Stimulated activated CD4-positive, alpha-beta T cell treated with anti-CD3 and anti-CD28 coated beads, Interleukin-15, amount 100 ng/mL, for 1 hour (primary cell): ENCODE measurements at places on chromosomes 4 and X.

DNA sequence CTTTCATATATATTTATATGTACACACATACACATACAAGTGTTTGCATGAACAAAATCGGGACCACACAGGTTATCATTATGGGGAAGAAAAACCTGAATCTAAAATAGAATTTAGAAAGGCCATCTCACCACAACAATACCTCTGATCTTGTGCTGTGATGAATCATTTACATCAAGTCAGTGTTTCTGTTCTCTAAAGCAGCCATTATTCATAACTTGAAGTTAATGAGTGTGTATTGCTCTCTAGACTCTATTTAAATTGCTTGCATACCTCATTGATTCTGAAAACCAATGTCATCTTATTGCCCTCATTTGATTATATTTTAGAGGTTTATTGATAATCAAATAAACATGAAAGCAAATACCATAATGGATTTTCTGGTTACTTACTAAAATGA lies 71.6 kb downstream of the FAM114A1 start:
- no peak for DNase-seq

DNA sequence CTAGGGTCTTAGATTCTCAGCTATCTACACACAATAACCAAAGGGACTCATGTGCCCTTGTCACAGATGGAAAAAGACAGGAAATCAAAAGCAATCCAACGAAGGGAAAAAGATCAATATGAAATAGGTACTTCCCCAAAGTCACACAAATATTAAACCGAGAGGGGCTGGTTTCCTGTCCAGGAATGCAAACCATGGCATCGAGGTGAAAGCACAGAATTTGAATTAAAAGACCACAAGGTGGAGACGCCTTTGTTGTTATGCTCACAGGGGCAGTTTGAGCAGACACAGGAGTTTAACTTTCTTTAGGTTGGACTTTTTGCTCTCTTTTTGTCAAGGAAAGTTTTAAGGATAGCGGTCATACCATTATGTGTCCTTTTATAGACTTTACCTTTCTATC lies 14.3 kb downstream of the H2BW1 start:
- DNase-seq, result no peak

- DNase-seq, result no peak
These were observed 4.2 kb upstream of the CUL4B start for GRCh38 chrX:120564925-120565324.

DNA sequence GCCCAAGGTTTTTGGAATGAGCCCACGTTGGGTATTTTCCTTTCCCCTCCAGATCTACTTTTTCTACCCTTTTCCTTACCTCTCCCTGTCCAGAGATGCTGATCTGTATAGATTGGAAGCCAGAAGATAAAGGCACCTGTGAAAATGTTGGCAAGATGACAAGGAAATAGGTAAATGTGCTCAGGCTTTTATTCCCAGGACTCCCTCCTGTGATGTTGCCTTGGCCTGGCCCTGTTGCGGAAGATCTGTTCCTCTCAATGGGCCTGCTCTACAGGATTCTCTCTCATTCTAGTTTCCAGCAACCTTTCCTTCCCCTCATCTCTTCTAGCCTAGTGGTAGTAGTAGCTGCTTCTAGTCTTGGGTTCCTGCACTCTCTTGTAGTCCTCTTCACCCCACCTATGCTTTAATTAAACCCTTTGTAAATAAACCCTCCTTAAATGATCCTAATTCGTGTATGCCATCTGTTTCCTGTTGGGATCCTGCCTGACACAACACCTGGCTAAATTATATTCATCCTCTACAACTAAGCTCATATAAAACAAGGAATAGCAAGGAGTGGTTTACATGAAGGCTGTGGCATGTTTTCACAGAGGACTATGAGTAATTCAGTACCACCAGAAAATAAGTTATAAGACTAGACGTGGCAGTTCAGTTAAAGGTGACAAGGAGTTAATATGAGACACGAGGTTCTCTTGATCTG lies 95.7 kb upstream of the MAOA start:
- no peak for DNase-seq

GRCh38 chrX:72716766-72717165 lies 2.7 kb upstream of the PHKA1 start:
- DNase-seq, result no peak

GRCh38 chr4:153529646-153530045 lies 63.5 kb downstream of the TMEM131L start:
- DNase-seq, result no peak

DNA sequence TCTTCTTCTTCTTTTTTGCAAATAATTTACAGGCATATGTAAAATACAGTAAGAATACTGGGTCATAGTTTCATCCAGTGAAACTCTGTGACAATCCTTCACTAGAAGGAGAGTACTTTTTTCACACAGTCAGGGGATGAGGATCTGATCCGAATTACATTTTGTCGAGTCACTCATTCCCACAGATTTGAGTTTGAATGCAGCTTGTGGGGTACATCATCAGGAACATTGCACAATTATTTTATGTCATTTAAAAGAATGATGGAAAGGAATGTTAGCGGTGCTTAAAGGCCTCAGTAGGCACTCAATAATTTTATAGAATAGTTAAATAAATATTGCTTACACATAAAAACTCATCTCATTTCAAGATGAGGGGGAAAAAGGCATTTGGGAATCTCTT lies 88.6 kb downstream of the CHRNA9 start:
- no peak for DNase-seq

GRCh38 chrX:54447461-54447860 lies 7.3 kb downstream of the TSR2 start:
- DNase-seq, result no peak

DNA sequence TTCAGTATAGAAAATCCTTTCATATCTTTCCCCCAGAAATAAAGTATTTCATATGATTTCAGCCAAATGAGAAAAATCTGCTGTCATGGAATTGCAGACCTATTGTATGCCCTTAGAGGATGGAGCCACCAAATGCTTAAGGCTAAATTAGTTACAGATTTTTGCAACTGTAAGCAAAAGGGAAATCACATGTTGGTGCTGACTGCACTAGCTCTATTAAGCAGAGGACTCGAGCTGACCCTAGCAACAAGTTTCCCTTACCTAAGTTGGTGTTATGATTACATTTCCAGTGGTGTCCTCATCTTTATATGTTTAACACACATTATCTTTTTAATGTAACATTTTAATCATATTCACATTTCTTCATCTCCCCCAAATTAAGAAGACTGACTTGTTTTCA lies 58.3 kb upstream of the DOCK11 start:
- no peak for DNase-seq

GRCh38 chr4:111699165-111699564 lies 446.1 kb upstream of the FAM241A start:
- DNase-seq, result no peak

DNA sequence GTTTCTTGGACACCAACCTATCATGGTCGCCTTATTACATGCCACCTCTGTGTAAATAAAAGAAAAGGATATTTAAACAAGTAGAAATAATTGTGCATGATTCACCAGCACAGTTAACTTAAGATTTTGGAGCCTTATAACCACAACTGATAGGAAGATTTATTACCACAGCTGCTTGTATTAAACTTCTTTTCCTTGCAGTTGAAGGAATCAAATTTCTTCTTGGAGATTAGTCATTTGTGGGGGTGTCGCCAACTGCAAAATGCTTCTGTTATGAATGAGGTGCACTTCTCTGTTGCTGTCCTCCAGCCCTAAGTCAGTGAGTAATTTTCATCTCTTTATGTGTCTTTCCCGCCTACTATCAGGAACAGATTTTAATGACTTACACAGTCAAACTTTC lies 73.3 kb downstream of the OR13H1 start:
- no peak for DNase-seq

- no peak for DNase-seq
These were observed 6.2 kb downstream of the CSF2RA start for GRCh38 chrX:1274786-1275185.

DNA sequence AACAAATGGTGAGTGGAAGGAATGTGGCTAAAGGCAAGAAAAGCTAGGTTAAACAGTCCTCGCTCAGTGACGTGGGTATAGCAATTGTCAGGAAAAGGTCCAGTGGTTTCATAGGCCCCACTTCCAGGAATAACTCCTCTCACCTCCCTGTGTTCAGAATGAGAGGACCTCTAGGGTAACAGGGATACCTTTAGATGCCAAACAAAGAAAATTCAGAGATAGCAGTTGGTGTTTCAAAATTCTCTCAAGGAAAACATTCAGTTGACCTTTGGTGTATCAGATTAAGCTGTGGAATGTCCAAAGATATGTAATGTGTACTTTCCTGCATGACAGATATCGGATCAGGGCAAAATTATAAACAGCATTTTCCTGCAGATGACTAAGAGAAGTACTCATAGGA lies 155.9 kb downstream of the ARHGAP6 start:
- no peak for DNase-seq

- DNase-seq, result no peak
These were observed 34.2 kb upstream of the SULT1E1 start for GRCh38 chr4:69894186-69894585.

- DNase-seq, result no peak
These were observed 175.8 kb upstream of the TECRL start for GRCh38 chr4:64584981-64585557.

- no peak for DNase-seq
These were observed 1459.9 kb downstream of the PCDH7 start for GRCh38 chr4:32180086-32180485.

- DNase-seq, result peak; percentile 1
These were observed 32.2 kb downstream of the SMS start for GRCh38 chrX:21972721-21973120.

DNA sequence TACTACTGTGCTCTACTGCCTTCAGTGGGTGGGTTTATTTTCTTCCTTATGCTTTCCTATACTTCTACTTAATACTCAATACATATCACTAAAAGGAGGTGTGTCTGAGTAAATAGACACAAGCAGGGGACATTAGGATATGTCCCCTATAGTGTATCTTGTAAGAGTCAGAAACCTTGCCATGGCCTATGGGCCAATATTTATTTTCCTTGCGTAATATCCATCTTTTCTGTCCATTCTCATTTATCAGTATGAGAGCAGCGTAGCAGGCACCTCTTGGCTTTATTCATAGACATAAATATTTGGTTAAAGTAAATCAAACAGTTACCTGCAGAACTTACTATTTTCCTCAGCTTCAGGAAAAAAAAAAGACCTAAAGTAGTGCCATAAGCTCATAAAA lies 46.6 kb upstream of the PHF8 start:
- no peak for DNase-seq

DNA sequence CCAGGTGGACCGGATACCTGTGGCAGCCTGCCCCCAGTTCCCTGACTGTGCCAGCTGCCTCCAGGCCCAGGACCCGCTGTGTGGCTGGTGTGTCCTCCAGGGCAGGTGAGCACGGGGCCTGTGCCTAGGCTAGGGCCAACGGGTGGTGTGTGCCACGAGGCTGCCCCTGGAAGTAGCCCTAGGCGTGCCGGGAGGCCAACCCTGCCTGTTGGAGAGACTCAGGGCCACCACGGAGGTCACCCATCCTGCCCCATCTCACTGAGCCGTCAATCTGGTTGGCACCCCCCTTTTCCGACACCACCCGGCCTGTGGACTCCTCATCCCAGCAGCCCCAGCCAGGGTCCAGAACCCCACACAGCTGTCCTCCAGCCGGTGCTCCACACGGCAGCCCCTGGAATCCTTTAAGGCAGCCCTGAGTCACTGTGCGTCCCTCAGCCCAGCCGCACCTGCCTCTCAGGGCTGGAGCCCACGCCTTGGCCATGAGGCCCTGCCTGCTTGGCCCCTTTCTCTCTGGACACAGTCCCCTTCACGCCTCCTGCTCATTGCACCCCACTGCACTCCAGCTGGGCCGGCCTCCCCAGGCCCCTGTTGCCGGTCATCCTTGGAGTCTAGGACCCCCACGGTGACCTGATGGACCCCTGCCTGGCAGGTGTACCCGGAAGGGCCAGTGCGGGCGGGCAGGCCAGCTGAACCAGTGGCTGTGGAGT lies 5.3 kb downstream of the PLXNB3 start:
- DNase-seq, result no peak

DNA sequence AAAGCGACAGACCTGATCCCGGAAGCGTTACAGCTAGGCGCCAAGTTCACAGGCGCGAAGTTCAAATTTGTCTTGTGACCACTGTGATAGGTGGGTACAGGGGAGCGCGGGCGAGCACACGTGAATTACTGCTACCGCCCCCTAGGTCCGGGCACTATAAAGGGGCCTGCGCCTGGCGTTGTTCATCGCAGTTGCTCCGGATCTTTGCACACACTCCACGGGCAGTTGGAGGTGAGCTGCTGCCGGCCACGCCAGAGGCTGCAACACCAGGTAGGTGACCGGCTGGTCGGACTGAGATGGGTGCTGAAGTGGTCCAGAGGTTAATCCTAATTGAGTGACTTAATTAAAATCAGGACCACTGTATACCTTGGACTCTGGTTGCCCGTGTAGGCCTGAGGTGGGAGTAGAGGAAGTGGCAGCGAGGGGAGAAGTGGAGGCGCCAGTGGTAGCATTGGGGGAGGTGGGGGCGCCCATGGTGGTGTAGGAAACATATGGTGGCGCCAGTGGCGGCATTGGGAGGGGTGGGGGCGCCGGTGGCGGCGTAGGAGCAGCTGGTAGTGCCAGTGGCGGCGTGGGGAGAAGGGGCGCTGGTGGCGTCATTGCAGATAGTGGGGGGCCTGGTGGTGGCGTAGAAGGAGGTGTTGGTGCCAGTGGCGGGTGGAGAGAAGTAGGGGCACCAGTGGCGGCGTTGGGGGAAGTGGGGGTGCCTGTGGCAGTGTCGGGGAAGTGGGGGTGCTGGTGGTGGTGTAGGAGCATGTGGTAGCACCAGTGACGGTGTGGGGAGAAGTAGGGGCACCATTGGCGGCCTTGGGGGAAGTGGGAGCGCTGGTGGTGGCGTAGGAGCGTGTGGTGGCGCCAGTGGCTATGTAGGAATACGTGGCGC lies at the start of gene GCNA:
Gene GCNA, plus strand, starts transcription at position 185 of the 883 bp plus-strand sequence. CDS start 2,385 bp downstream, outside the sequence.
- no peak for DNase-seq

GRCh38 chrX:13607996-13608365 lies 38.6 kb downstream of the EGFL6 start:
- DNase-seq, result no peak

- no peak for DNase-seq
These were observed 87.8 kb downstream of the SPRY1 start for GRCh38 chr4:123484291-123484926.

DNA sequence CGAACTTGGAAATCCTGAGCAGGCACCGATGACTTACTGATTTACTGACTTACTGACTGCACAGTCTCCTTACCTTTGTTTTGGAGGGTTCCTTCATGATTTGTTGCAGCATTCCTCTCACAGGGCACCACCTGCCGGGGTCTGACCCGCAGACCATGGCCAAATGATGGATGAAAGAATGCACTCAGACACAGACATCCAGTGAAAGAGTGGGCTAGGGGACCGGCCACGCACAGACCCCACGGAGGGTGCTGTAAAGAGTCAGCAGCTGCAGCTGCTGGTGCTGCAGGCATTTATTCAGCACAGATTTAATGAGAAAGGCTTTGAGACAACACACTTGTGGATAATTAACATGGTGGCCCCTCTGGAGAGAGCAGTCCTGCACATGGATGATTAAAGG lies 3.4 kb downstream of the MAGEB5 start:
- no peak for DNase-seq

- no peak for DNase-seq
These were observed 1.0 kb downstream of the CHRDL1 start for GRCh38 chrX:110794601-110795000.

DNA sequence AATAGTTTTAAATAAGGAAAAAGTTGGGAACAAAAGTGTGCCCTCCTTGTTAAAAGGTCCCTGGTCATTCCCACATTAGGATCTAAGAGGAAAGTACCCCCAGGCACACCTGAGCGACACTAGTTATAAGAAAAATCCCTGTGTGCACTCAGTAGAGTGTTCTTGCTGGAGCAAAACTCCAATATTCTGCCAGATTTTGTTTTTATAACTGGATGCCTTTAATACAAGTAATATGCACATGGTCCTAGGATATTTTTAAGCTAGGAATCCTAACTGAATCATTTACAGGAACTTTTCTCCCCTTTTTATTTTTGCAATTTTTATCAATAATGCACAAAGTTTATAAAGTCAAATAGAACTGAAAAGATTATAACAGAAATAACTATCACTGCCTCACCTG lies 68.6 kb downstream of the BEND4 start:
- no peak for DNase-seq
